ENCODE measurements at places on chromosomes 6 and 20. TPM values are rescaled to one million over a fixed set of nuclear protein-coding genes. Genes with fewer than 3 reads are reported as not detected.

TMEM151B gene
- 0.06 TPM for total RNA-seq

SOX18 gene
- total RNA-seq: 0.20 TPM

OR2B6 gene
- 0.23 TPM for total RNA-seq

C20orf141 gene
- not detected for total RNA-seq

BFSP1 gene
- 1.7 TPM for total RNA-seq

GABRR1 gene
- total RNA-seq: not detected

SLPI gene
- not detected for total RNA-seq

VGLL2 gene
- total RNA-seq: not detected

LY6G6F gene
- not detected for total RNA-seq

IP6K3 gene
- not detected for total RNA-seq

FAM217A gene
- not detected for total RNA-seq

SLC22A7 gene
- total RNA-seq: not detected

VNN1 gene
- not detected for total RNA-seq

BYSL gene
- total RNA-seq: 48.5 TPM

SGK2 gene
- 0.26 TPM for total RNA-seq

NAPB gene
- 23.1 TPM for total RNA-seq

KATNA1 gene
- 22.3 TPM for total RNA-seq

MAS1 gene
- total RNA-seq: not detected

DZANK1 gene
- total RNA-seq: 1.7 TPM

MEP1A gene
- total RNA-seq: not detected

AGPAT4 gene
- total RNA-seq: 3.1 TPM

GATA5 gene
- not detected for total RNA-seq

IMPG1 gene
- total RNA-seq: not detected

PTCHD4 gene
- total RNA-seq: not detected

MAP7 gene
- 0.59 TPM for total RNA-seq

ZSCAN23 gene
- total RNA-seq: 0.44 TPM

ADGRB3 gene
- not detected for total RNA-seq

STMND1 gene
- total RNA-seq: not detected

OR2H2 gene
- total RNA-seq: not detected

PERP gene
- total RNA-seq: 13.4 TPM

KCNB1 gene
- total RNA-seq: not detected

APOM gene
- 3.7 TPM for total RNA-seq
